ENCODE measurements at places on chromosomes 12 and 14.

GRCh38 chr12:15796493-15797141 is 7.4 kb upstream of the EPS8 start:
- DNase-seq, result no peak

DNA sequence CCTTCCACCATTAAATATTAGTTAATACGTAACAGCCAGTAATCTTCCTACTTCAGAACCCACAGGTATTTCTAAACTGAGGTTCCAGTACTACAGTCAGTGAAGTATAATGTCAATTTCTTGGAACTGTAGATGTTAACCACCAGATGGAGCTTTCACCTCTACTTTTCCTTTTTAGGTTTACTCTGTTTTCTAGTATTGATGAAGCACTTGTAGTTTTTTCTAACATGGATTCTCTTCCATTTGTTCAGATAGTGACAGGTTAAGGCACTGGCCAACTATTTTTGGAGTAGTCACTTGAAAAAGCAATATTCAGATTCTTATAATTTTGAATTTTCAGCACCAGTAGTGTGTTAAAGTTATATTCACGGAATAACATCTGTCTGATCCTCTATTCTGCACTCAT is 4.6 kb upstream of the SEC23A start:
- DNase-seq, result peak; percentile 17

- no peak for DNase-seq
These were observed 2.5 kb upstream of the LRIG3 start for GRCh38 chr12:58922849-58923248.

DNA sequence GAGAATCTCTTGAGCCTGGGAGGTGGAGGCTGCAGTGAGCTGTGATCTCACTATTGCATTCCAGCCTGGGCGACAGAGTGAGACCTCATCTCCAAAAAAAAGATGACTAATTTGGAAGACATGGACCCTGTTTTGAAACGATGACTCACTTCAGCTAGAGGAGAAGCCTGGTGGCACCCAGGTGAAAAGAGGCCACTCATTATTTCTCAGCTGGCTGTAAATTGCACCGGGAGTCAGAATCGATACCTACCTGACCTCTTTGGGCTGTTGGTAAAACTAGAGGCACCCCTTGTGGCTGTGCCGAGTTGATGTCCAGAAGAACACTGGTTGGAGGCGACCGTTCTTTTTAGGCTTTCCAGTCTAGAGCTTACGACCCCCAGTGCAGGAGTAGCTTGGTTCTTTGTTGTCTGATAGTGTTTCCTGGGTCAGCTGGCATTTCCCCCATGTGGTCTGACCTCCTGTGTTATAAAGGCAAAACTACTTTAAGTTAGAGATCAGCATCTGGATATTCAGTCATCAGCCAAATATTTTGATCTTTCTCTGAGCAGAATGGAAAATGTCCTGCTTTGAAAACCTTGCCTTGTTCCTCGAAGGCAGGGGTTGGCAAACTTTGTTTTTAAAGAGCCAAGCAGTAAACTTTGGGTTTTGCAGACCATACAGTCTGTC is 93.2 kb downstream of the CHST11 start:
- DNase-seq, result no peak

GRCh38 chr12:96140174-96140573 is 54.0 kb upstream of the ELK3 start:
- DNase-seq, result no peak

DNA sequence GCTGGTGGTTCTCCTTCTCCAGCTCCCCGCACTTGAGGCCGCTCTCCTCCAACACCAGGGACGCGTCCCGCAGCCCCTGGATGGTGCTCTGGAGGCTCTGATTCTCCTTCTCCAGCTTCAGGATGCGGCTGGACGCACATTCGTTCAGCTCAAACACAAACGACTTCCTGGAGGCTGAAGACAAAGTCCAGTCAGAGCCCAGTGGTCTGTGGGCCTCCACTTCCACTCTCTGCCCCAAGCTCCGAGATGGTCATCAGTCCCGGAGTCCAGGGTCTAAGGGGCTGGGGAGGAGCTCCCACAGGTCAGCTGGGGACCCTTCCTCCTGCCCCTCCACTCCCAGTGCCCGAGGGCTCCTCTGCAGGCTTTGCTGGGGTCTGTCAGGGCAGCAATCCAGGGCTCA is 76.6 kb upstream of the GPR68 start:
- DNase-seq, result no peak

DNA sequence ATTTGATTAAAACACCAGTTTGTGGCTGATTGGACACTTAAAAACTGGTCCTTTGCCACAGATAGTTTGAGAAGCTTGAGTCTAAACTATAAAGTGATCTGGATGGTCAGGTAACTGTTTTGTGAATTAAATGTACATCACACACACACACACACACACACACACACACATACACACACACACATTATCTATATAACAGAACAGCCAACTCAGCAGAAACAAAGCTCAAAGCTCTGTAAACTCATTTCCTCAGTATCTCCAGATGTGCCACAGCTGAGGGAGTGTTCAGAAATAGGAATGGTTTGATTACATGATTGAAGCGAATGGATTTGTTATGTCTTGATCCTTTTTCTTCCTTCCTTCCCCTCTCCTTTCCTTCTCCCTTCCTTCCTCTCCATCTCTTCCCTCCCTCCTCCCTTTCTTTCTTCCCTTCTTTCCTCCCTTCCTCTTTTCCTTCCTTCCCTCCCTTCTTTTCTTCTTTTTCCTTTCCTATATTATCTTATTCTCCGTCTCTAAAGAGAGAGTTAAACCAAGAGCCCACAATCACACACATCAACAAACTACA is 100.3 kb downstream of the LLPH start:
- DNase-seq, result no peak

DNA sequence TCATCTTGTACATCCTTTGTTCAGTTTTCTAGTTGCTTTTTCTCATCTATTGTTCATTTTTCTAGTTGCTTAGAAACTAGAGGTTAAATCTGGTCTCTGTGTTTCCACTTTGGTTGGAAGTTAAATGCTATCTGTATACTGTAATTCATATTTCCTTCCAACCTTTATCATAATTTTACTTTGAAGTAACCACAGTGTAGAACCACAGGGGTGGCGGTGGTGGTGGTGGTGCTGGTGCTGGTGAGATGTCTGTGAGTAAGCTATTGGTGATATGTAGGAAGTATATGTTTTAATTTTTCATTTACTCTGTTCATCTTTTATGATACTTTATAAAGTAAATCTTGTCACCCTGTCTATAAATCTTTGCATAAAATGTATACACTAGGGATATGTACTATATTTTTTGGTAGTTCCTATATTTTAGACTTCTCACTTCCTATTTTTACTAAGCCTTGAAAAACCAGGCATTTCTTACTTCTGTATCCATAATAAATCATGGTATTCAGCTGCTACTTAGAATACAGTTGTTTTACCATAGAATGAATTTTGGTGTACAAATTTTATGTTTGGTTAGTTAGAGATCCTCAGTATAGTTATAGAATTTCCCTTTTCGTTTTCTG is 31.9 kb downstream of the CCDC91 start:
- DNase-seq, result no peak

DNA sequence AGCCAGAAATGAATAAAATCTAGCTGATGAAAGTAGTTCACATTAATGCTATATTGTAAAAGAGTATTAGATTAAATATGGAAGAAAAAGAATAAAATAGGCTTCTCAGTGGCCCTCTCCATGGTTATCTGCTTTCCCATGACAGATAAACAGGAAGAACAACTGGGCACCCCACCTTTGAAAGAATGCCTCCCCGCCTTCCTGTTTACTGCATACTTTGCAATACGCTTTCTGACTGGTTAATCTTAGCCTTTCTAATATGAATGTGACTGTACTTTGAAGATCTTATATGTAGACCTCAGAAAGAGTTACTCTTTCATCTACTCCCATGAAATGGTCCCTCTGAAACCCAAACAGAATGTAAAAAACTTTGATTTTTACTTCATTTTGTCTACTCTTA is 34.1 kb upstream of the DAAM1 start:
- no peak for DNase-seq

DNA sequence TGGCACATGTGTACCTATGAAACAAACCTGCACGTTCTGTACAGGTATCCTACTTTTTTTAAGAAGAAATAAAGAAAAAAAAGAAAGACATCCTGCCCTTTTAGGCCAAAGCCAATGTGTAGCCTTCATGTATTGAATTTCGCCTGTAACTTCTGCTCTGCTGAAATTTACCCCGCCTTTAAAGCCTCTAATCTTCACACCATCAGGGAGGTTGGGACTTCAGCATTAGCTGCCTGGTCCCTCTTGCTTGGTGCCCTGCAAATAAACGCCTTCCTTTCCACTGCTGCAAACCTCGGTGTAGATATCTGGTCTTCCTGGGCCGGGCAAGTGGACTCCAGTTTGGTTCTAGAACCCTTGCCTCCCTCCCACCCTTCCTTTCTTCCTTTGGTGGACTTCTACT is 2.6 kb upstream of the KRT71 start:
- DNase-seq, result no peak

DNA sequence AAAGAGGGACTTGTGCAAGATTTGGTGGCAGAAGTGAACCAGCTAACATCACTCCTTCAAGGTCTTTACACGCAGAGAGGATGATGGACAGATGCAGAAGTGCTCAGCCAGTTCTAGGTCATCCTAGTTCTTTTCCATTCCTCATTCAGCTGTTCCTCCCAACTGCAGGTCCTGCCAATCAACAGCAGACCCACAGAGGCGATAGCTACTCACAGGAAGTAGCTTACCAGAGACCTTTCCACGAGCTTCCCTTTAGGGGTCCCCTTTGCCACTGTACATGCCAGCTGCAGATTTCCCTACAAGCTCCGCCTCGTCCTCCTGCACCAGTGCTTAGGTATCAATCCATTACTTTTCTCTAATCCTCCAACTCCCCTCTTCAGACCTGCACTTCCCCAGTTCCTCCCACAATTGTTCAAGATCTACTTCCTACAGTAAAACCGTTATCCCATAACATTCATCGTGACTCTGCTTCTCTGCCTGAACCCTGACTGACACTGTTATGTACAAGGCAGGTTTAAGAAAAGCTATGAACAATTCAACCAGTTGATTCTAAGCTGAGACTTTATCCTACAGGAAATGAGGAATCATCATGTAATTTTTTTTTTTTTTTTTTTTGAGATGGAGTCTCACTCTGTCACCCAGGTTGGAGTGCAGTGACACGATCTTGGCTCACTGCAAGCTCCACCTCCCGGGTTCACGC is 22.5 kb downstream of the RECQL start:
- no peak for DNase-seq

DNA sequence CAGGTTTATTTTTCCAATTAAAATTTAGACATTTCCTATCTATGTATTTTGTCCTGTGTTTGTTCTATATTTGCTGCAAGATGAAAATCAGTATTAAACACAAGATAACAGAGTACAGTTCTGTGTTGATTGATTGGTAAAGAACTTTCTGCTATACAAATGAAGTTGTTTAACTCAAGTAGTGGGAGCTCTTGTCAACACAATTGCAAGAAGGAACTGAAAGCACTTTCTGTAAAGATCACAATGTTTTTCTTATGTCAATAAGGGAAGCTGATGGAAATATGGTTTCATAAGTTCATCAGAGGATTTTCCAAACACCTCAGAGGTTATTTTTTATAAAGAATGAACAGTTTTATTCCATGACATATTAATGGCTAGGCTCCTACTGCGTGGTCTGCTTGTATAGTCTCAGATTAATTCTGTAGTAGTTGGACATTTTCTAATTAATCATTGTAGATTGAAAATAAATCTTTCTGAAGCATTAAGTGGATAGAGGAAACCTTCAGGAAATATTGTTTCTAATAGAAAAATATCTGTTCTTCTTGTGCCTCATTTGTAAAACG is 379.5 kb downstream of the LRFN5 start:
- no peak for DNase-seq

GRCh38 chr12:55707219-55707671 is 459 bp downstream of the ITGA7 start:
- DNase-seq, result no peak

DNA sequence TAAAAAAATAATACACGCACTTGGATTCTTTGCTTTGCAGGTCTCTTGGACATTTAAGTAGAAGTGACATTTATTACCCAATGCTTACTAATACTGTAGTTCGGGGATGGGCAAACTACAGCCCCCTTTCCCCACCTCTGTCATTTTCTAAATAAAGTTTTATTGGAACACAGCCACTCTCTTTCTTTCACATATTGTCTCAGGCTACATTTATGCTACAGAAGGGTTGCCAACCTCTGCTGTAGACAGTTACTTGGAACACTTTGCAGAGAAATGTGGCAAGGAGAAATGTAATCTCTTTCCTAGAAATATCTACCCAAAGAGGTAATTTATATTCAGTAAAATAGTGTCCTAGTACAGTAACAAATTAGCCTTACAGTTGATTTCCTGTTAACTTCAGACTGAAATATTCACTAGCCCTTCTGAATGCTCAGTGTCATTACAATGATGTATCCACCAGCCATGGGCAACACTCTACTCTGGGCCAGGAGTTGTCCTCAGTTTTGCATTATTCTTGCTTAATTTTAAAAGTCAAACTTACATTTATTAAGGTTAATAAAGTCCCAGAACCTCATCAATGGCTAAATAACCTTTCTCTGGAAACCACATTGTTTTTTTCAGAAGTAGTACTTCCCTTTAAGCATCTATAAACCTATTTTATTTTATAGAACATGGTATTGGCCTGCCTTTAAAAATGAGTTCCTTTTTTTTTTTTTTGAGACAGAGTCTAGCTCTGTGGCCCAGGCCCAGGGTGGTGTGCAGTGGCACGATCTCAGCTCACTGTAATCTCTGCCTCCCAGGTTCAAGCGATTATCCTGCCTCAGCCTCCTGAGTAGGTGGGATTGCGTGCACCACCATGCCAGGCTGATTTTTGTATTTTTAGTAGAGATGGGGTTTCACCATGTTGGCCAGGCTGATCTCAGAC is 269.6 kb upstream of the AMIGO2 start:
- no peak for DNase-seq

- no peak for DNase-seq
These were observed 77.3 kb upstream of the GRIN2B start for GRCh38 chr12:14058717-14059116.

DNA sequence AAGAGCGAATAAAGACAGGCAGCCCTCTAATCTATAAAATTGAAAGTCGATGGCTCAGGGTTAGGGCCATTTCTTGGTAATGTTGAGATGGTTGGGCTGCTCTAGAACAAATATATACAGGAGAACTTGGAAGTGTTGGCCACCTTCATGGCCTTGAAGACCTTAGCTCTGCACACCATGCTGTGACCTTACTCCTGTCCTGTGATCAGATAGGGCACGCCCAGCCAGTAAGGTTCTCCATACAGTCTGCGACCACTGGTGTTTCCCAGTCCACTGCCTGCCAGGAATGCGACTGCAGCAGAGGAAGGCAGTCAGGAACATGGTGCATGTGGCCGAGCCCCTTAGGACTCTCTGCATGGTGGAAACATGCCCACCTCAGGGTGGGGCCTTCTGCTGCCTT is 73.2 kb upstream of the PSMA6 start:
- no peak for DNase-seq

- DNase-seq, result no peak
These were observed 135.0 kb downstream of the NCOR2 start for GRCh38 chr12:124432376-124432775.

DNA sequence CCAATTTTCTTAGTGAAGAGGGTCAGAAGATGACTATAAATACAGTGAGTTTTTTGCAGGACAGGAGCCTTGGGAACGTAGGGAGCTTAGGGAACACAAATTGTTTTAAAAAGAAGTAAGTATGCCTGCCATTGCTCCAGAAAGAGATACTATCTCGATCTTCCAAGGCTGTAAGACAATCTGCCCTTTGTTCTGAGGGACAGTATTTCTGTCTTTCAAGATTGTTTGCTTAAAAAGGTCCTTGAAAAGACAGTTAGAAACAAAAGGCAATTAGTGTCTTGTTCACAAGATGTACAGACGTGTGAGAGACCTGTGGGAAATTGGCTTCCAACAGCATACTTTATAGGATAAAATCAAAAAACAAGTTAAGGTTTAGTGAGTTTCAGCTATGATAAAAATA is 321.2 kb upstream of the FAR2 start:
- no peak for DNase-seq

GRCh38 chr14:74438351-74438915 is 12.4 kb upstream of the SYNDIG1L start:
- DNase-seq, result no peak
